ENCODE measurements at places on chromosomes 12 and 14.

GRCh38 chr12:114692186-114693058 lies 8.4 kb upstream of the TBX3 start:
- H3K27me3 ChIP-seq = peaks cover 4% of the 10 kb centered on the region
- no peak for DNase-seq
- no peak overlapping the region for H3K4me3 ChIP-seq
- no peaks in the 10 kb centered on the region for H3K36me3 ChIP-seq

DNA sequence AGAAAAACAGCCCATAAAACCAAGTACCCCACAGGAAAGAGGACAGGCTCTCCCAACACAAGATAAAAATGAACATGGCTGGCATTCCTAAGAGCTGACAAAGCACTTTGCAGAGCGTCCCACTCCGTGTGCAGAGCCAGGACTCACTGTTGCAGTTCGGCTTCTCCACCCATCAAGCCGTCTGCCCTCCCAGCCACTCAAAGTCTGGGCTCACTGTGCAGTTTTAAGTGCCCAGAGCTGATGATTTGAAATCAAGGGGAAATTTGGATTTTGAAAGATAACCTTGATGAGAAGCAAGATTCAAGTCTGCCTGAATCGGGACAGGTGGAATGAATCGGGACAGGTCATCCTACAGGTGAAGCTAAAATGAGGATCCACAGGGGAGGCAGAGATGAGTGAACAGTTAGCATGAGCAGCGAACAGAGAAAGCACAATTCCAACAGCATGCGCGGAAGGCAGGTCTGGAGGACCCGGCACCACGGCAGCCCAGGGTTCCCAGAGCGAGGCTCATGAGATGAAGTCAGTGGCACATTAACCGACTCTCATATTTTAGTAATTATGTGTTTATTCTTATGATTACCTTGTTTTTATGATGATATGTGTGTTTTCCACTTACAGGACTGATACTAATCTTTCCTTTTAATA lies 39.8 kb upstream of the GPR68 start:
- peaks cover 54% of the 10 kb centered on the region for H3K36me3 ChIP-seq
- H3K4me1 ChIP-seq = no peaks in the 10 kb centered on the region
- H3K27ac ChIP-seq = no peak overlapping the region

- H3K4me1 ChIP-seq = peaks cover 13% of the 10 kb centered on the region
- H3K27ac ChIP-seq = no peak overlapping the region
- H3K36me3 ChIP-seq = no peaks in the 10 kb centered on the region
- H3K27me3 ChIP-seq = peaks cover 42% of the 10 kb centered on the region
- H3K4me3 ChIP-seq = no peak overlapping the region
Measured at GRCh38 chr12:57219993-57220754, 3.6 kb downstream of the NXPH4 start.

DNA sequence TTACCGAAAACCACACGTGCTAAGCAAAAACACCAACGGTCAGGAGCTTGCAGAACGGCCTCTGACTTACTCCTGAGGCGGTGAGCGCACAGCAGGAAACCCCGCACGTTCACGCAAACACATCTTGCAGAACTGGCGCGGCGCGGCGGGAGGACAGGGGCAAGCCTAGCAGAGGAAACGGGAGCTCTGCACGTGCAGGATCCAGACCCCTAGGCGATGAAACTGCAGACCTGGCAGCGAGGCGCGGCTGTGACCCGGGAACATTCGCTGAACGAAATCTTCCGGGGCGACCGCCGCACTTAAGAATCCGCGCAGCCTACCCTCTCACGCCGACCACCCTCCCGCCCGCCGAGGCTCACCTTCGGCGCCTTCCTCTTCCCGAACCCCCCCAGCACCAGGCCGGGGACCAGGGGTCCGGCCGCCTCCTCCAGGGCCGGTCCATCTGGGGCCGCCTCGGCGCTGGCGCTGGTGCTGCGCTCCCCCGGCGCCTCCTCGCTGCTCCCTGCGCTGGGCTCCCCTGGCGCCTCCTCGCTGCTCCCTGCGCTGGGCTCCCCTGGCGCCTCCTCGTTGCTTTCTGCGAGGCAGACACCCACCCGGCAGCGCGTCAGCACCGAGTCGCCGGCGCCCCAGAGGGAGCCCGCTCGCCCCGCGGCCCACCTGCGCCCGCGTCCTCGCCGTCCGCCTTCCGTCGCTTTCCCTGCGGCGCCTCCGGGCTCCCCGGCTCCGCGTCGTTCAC lies 615 bp downstream of the DDX51 start:
- peak overlapping the region; percentile 53 for H3K27ac ChIP-seq
- H3K4me1 ChIP-seq = peaks cover 11% of the 10 kb centered on the region
- DNase-seq = no peak
- H3K36me3 ChIP-seq = peaks cover 26% of the 10 kb centered on the region
- H3K4me3 ChIP-seq = peak overlapping the region; percentile 88
- H3K27me3 ChIP-seq = no peaks in the 10 kb centered on the region

GRCh38 chr12:49347311-49348193 lies 864 bp downstream of the DNAJC22 start:
- H3K4me3 ChIP-seq = peak overlapping the region; percentile 49
- H3K36me3 ChIP-seq = no peaks in the 10 kb centered on the region
- H3K27me3 ChIP-seq = peaks cover 23% of the 10 kb centered on the region
- DNase-seq = no peak

DNA sequence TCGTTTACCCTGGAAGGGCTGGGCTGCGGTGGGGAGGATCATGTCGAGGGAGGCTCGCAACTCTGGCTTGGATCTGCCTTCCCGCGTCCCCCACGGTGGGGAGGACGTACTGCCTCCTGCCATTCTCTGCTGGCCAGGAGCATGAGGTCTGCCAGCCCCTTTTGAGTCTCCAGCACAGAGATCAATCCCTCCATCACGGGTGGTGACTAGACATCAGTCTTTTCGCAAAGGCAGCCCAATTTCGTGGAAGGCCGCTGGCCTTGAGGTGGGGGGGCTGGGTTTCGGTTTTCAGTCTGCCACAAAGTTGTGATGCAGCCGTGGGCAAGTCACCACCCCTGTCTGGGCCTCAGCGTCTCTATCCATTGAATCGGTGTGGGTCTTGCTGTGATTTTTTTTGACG lies 62.2 kb downstream of the PRMT8 start:
- H3K4me3 ChIP-seq = no peak overlapping the region
- no peak for DNase-seq
- H3K27ac ChIP-seq = no peak overlapping the region
- H3K36me3 ChIP-seq = no peaks in the 10 kb centered on the region
- H3K4me1 ChIP-seq = no peaks in the 10 kb centered on the region

DNA sequence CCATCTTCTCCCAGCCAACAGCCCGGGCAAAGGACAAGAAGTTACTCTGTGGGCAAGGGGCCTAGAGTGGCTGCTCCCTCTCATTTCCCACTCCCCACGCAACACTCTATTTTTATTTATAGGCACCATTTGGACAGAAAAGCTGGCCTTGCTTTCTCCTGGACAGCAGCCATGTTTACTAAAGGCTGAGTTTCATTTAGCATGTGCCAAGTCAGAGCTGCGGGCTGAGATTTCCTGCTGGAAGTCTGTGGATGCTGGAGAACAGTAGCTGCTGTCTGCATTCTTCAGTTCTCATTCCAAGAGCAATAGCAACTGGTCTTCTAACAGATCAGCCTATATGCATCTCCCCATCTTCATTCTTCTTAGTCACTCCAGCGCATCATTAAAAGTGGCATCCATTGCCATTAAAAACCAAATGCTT lies 8.3 kb downstream of the COL2A1 start:
- peaks cover 3% of the 10 kb centered on the region for H3K27me3 ChIP-seq
- no peaks in the 10 kb centered on the region for H3K4me1 ChIP-seq
- H3K27ac ChIP-seq = no peak overlapping the region
- no peak for DNase-seq
- H3K36me3 ChIP-seq = no peaks in the 10 kb centered on the region
- H3K4me3 ChIP-seq = no peak overlapping the region

DNA sequence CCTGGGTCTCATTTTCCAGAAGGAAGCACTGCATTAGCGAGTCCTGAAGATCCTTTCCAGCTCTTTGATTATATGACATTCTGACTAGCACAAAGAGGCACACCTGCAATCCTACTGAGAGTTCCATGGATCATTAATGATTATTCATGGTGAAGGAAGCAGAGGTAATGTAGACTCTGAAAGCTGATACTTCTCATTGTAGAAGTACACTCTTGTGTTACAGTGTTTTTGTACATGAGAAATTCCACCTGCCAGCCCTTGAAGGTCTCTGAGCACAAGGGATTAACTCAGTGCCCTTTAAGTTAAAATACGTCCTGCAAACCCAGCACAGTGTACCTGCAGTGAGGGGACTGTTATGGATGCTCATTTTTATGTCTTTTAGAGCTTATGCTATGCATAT lies 558.8 kb upstream of the FBXO33 start:
- H3K4me1 ChIP-seq = no peaks in the 10 kb centered on the region
- H3K4me3 ChIP-seq = no peak overlapping the region
- no peak for DNase-seq
- H3K27me3 ChIP-seq = no peaks in the 10 kb centered on the region
- no peak overlapping the region for H3K27ac ChIP-seq
- H3K36me3 ChIP-seq = no peaks in the 10 kb centered on the region

DNA sequence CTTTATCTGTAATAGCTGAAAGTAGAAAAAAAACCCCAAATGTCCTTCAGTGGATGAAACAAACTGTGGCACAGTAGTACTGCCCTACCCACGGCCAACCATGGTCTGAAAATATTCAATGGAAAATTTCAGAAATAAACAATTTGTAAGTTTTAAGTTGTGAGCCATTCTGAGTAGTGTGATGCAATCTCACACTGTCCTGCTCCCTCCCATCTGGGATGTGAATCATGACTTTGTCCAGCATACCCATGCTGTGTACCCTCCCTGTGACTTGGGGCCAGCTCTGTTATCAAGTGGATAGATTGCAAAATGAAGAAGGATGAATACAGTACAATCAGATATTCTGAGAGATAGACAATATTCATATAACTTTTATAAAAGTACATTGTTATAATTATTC lies 106.2 kb downstream of the SMOC1 start:
- DNase-seq = no peak
- H3K36me3 ChIP-seq = no peaks in the 10 kb centered on the region
- H3K4me1 ChIP-seq = no peaks in the 10 kb centered on the region
- no peak overlapping the region for H3K27ac ChIP-seq
- 0 out of 2 replicates have a peak, but pooled peaks cover 5% of the 10 kb centered on the region for H3K27me3 ChIP-seq

DNA sequence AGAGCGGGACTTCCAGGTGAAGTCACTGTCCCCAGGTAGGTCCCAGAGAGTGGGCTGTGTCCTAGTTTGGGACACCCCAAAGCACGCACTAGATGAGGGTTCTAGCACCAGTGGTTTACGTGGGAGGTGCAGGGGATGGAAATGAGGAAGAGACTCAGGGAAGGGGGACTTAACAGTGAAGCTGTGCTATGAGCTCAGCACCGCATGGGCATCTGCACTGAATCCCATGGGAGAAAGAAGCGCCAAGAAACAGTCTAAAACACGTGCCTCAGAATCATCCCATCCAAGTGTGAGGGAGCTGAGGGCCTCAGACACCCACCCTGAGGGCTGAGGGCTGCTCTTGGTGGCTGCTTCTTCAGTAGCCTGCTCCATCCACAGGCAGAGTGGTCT lies 71.5 kb upstream of the ZFP36L1 start:
- no peak overlapping the region for H3K4me3 ChIP-seq
- no peaks in the 10 kb centered on the region for H3K36me3 ChIP-seq
- no peaks in the 10 kb centered on the region for H3K27me3 ChIP-seq
- no peaks in the 10 kb centered on the region for H3K4me1 ChIP-seq
- H3K27ac ChIP-seq = no peak overlapping the region
- no peak for DNase-seq

GRCh38 chr12:14777271-14777670 lies 26.0 kb downstream of the WBP11 start:
- H3K4me3 ChIP-seq = no peak overlapping the region
- no peak for DNase-seq
- no peak overlapping the region for H3K27ac ChIP-seq
- peaks cover 5% of the 10 kb centered on the region for H3K4me1 ChIP-seq
- no peaks in the 10 kb centered on the region for H3K36me3 ChIP-seq

DNA sequence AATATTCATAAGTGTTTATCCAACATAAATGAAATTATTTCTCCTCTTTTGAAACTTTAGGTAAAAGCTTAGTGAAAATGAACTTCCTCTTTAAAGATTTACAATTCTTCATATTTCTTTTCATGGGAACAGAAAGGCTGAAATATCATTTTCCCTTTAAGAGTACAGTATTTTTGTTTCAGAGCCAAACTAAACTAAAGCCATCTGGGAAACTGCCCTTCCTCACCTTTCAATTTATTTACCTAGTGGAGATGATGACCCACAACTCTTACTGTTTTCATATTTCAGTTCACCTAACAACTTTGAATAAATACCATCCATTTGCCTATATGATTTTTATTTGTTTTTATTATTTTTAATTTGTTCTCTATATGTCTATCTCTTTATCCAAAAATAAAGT lies 105.4 kb downstream of the ALX1 start:
- H3K4me1 ChIP-seq = no peaks in the 10 kb centered on the region
- no peak for DNase-seq
- no peak overlapping the region for H3K4me3 ChIP-seq
- no peaks in the 10 kb centered on the region for H3K36me3 ChIP-seq

DNA sequence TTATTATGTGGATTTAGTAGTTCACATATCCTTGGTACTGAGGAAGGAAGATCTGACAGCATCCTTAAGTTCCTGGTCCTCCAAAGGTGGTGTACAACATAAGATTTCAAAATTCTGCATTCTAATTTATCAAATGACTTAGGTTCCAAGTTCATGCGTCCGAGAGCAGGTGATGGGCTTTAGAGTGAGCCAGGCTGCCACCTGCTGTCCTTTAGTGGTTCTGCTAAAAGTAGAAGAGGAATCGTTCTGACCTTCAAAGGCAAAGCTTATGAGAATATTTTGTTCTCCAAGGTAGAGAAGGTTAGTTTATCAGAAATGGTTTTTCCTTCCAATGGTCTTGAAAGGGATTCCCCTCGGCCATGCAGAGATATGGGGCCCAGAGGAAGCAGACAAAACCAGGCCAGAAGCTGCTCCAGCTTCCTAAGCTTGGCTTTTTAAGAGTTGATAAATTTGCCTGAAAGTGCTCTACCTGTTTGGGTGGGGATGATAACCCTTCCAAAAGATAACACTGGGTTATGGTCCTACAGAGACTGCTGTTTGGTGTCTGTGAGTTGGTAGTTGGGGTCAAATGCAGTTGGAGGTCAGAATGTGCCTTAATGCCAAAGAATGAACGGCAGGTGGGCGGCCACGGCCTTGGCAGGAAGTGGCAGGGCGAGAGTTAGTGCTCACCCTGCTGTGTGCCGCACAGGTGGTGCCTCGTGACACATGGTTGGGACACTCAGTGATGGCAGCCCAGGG lies 29.1 kb upstream of the LRTM2 start:
- no peak overlapping the region for H3K4me3 ChIP-seq
- no peak overlapping the region for H3K27ac ChIP-seq
- peak; percentile 30 for DNase-seq

DNA sequence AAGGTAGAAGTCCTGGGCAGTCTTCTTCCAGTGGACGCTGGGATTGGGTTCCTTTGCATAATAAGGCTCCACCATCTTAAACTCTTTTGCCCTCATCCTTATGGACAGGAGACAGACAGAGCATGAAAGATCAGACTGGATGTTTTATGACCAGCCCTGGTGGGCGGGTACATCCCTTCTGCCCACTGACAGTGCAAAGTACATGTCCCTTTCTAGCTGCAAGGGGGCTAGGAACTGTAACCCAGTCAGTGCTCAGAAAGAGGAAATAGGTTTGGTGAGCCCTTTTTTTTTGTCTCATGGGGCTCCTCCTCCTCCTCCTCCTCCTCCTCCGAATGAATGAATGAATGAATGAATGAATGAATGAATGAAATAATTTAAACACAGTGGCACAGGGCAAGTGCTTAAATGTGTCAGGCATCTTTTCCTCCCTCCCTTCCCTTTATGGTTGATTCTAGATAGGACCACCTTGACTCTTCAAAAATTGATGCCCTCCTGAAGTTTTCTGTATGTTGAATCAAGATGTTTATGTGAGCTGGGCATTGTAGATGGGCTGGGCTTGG lies 36.4 kb upstream of the HNF1A start:
- no peaks in the 10 kb centered on the region for H3K4me1 ChIP-seq
- no peaks in the 10 kb centered on the region for H3K36me3 ChIP-seq
- no peak overlapping the region for H3K27ac ChIP-seq
- H3K27me3 ChIP-seq = no peaks in the 10 kb centered on the region
- H3K4me3 ChIP-seq = no peak overlapping the region
- DNase-seq = no peak

All from GM12878 (cell line).